ENCODE measurements at places on chromosomes 16 and 17.

GRCh38 chr16:66382171-66382965 is 15.9 kb downstream of the CDH5 start:
- no peak for DNase-seq

GRCh38 chr17:80941743-80942422 is 49.8 kb upstream of the CHMP6 start:
- DNase-seq: no peak

DNA sequence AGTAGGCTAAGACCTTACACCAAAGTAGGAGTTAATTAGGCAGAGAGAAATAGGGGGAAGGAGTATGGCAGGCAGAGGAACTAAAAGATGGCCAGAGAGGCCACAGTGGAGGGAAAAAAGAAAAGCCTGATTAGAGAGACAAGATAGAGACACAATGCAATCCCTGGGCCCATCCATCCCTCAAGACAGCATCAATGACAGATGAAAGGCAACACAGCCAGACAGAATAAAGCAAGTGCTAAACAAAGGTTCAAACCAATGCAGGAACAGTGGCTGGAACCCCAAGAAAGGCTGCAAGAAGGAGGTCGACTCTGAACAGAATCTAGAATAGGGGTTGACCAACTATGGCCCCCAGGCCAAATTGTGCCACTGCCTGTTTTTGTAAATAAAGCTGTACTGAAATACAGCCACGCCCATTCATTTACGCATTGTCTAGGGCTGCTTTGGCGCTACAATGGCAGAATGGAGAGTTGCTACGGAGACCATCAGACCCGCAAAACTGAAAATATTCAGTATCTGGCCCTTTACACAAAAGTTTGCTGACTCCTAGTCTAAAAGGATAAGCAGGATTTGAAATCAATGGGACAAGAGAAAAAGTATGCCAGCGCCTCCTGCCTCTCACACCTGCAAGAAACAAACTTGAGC is 473.3 kb upstream of the PSMD7 start:
- no peak for DNase-seq

DNA sequence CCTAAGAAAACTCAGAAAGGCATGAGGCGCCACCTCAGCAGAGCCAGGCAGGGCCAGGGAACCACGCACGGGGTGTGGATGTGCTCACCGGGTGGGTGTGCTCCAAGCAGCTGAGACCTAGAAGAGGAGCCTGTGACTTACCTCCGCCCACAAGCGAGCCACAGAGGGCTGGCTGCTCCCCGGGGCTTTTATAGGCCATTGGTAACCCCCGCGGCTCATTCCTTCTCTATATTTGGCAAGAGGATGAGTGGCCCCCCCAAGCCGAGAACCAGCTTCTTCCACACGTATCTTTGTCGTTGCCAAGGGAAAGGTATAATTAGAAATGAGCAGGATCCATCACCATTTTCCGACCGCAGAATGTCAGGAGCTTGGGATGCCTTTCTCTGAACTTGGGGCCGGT is at the start of gene MYH3:
MYH3 (minus strand) TSS at position 162 of the 400 bp plus-strand sequence. CDS start 2,245 bp downstream, outside the sequence.
- no peak for DNase-seq

GRCh38 chr17:49277638-49278037 is 47.1 kb upstream of the PHOSPHO1 start:
- DNase-seq: no peak

DNA sequence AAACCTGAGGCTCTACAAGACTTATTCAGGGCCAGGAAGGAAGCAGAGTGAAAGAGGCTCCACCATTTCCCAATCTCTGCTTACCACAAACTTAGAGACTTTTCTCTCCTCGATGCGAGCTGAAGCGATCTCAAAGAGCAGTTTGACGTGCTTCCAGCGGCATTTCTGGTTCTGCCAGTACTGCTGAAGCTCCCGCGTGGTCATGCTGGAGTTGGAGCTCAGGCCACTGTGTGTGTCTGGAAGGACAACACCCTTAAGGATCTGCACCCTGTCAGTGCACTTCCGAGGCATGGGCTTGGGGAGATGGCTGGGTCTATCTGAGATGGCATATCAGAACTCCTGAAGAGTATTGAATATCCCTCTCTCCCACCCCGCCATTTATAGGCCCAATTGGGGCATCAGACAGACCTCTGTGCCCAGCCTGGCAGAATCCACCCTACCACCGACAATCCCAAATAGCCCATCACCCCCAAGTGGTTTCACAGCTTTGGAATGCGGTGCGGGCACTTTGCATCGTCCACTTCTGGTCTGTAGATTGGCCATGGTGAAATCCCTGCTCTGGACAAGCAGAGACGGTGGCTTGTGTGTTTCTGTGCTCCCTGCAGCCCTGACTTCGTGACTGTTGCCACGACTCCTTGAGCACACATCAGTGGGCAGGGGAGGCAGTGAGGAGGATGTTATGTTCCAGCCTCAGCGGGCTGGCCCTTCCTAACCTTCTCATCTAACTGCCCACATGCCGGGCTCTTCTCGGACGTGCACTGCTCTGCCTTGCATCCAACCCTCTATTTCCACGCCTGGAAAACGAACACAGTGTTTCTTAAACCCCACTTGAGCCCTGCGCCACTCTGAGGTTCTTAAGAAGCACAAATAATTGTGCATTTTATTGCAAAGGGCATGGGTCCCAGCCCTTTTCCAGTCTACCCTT is 5.2 kb downstream of the SNX20 start:
- DNase-seq: no peak

GRCh38 chr17:55726440-55726839 is 3.8 kb upstream of the TMEM100 start:
- no peak for DNase-seq

DNA sequence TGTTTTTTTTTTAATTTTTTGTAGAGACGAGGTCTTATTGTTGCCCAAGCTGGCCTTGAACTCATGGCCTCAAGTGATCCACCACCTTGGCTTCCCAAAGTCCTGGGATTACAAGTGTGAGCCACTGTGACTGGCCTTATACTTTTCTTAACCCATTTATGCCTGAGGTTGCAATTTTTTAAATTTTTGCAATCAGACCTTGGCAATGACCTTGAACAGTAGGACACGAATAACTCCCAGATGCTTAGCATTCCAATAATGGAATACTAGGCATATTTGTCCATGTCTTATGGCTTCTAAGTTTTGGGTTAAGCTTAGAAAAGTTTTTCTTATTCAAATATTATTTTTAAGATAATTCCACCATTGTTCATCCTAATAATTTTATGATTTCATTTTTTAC is 28.3 kb upstream of the TMEM97 start:
- no peak for DNase-seq

DNA sequence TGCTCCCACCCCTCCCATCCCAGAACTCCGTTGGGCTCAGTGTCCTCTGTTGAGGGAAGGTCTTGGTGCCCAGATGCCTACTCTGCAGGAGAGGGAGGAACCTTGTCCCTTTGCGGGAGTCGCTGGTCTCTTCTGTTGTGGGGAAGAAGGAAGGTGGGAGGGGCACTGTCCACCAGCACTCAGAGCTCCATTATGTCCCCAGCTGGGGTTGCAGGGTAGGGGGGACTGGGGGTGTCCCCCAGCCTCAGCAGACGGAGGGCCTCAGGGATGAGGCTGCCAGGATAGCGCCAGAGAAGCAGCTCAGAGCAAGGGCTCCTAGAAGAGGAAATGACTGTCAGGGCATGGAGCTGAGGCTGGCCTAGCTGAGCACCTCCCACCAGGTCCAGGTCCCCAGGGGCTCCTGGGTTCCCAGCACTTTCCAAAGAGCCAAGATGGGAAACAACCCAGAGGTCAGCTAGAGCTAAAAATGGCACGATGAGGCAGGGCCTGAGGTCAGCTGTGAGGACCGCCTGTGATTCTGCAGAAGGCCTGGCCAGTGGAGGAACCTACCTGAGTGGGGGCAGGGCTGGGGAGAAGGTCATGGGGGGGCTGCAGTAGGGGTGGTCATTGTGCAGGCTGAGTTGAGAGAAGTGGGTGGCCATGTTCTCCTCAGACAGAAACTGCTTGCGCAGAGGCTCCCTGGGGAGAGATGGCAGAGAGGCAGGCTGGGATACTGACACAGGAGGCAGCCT is 893 bp downstream of the HCFC1R1 start:
- no peak for DNase-seq

GRCh38 chr16:10013364-10013763 is 168.9 kb downstream of the GRIN2A start:
- DNase-seq: no peak

GRCh38 chr16:31467151-31467773 is 4.7 kb upstream of the TGFB1I1 start:
- no peak for DNase-seq

GRCh38 chr16:57235128-57236021 is 9.7 kb upstream of the ARL2BP start:
- DNase-seq: no peak

GRCh38 chr16:84874983-84875382 is 55.2 kb downstream of the CRISPLD2 start:
- no peak for DNase-seq

DNA sequence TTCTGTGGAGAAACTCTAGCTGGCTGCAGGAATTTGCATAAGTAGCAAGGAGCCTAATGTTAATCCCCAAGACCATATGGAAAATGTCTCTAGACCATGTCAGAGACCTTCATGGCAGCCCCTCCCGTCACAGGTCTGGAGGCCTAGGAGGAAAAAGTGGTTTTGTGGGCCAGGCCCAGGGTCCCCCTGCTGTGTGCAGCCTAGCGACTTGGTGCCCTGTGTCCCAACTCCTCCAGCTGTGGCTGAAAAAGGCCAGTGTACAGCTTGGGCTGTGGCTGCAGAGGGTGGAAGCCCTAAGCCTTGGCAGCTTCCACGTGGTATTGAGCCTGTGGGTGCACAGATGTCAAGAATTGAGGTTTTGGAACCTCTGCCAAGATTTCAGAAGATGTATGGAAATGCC is 306.9 kb upstream of the CA10 start:
- no peak for DNase-seq

DNA sequence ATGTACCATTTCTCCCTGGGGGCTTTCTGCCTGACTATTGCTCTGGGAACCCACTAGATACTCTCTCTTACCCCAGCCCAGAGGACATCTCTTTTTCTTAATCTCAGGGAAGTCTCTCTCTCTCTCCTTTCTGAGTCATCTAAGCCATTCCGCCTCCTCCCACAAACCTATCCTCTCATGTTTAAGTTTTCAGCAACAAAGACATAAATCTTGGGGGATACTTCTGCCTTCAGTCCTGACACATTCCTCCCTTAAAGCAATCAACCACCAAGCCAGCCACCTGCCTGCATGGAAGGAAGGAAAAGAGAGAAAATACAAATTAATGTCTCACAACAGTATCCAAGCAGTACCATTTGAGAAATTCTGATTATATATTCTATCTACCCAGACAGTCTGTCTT is 128.8 kb downstream of the HS3ST2 start:
- no peak for DNase-seq

DNA sequence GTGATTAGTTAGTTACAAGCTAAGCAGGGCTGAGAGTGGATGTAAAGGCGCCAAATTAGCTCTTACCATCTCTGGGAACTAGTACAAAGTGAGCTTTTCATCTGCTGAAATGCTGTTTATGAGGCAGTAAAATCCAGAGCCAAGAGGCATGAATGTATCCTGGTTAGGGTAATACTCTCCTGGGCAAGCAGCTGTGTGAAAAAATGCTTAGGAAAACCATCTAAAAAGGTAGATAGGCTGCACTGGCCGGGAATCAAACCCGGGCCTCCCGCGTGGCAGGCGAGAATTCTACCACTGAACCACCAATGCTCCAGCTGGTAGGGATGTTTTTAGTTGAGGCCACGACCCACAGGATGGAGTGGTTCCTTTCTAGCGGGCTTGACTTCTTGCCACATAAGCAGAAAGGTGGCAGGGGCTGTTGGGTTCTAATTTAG is 23.0 kb downstream of the VAC14 start:
- no peak for DNase-seq

DNA sequence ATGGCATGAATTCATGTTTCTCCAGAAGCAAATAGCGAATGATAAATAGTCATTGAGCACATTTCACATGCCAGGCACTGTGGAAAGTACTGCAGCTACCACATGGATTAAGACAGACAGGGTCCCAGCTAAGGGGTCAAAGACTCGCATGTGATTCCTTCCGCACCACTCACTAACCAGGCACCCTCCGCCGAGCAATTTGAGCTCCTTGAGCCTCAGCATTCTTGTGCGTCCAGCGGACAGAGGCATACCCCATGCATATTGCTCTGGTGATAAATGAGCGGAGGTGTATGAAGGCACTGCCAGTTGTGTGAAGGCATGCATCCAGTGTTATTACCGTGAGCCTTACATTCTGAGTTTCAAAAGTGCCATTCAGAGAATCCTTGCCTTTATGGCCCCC is 358.7 kb downstream of the HS3ST4 start:
- DNase-seq: no peak

DNA sequence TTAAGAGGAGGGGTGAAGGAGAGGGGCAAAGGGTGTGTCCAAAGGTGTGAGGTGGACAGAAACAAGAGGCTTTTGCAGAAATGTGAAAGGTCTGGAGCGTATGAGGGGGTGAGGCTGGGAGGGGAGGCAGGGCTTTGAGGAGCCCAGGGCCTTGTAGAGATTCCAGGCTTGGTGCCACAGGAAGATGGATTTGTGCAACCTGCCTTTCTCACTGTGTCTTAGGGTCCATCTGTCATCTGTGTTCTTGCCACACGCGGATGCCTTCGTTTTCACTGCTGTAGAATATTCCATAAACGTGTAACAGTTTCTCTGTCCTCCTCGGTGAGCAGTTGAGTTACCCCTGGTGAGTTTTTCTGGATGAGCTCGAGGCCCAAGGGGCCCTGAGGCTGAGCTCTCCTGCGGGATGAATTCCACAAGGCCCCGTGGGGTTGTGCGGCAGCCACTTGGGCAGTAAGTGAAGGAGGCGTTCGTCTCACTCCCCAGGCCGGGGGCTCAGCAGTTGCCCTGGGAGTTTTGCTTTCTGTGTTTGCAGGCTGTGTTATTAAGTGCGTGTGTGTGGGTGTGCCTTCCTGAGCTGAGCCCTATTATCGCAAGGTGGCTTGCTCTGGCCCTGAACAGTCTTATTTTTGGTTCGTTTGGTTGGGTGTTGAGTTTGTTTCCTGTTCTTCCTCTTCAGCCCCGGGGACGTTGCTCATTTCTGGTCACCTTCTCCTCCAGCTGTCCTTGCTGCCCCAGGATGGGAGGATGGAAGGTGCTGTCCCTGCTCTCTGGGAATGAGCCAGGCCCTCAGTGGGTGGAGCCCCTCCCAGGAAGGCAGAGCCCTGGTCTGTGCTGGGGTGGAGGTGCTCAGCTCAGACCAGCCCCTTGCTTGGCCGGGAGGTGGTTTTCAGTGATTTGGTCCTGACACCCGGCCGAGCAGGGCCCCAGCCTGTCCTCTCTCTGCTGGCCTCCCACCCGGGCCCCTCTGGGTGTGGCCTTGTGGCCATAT is 28.4 kb downstream of the BAIAP2 start:
- DNase-seq: no peak

DNA sequence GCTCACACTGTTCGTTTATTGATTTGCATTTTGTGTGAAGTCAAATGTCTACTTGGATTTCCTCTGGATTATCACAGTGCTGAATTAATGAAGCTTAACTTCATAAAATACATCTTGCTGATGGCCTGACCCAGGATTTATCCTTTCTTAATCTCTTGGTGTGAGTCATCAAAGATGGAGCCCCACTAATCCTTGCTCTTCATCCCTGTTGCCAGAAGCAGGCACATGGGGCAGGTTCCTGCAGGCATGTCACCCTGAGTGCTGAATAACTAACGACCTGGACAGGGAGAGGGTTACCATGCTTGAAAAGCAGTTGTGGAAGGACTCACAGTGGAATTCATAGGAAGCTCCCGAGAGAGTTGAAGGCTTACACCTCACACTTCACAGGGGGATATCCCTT is 56.0 kb upstream of the FA2H start:
- no peak for DNase-seq
